Stimulated activated CD8-positive, alpha-beta memory T cell treated with anti-CD3 and anti-CD28 coated beads, Interleukin-4, amount 100 ng/mL, for 1 hour (primary cell): ENCODE measurements at places on chromosomes 1 and 21.

DNA sequence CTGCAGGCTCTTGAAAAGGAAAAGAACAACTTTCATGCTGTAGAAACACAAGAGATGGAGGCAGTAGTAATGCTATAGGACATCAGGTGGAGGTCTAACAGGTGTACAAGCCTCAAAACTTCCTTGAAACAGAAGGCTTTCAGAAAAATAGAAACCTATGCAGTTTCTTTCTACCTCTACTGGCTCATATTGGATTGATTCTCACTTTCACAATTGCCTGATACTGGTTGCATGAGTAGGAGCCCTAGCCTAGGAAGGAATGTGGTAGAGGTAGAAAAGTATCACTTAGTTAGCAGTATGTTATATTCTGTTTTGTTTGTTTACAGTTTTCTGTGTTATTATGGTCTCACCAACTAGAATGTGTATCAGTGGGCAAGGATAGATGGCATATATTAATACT lies 175.4 kb upstream of the GORAB start:
- DNase-seq: no peak

DNA sequence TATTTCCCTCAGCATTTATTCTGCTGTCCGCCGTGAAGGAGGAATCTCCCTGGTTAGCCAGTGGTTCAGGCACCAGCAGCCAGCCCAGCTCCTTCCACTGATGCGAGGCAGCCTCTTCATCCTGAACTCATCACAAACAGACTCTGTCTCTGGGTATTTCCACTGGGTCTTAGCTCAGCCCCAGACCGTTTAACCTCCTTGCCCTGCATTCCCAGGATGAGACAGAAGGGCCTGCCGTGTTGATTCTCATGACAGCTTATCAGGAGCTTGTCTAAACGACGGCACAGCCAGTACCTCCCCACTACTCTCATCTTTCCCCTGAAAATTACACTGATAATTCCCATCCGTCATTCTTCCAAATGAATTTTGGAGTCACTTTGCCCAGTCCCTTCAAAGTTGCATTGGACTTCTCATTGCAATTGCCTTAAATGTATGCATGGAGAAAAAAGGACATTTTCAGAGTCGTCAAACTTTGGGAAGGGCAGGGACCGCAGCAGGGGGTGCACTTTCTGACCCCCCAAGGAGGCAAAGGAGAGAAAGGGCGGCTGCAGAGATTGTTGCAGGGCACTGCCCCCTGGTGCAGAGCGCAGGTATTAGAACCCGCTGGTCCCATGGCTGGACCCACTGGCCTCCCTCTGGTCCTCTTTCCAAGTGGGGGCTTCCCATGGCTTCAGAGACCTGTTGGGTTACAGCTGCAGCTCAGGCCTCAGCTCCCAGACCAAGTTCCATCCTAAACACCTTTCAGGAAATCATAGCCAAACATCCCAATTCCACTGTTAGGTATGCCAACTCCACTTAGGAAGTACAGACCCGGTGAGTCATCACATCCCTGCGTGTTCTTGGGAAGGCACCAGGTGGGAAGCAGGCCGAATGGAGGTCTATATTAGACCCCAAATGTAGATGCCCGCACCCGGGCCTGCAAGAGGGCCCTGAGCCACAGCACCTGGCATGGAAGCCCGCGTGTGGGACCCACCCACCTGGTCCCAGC lies 3.7 kb upstream of the MEGF6 start:
- DNase-seq: no peak

- DNase-seq: no peak
Observed at GRCh38 chr1:183306317-183307042, 111.7 kb downstream of the NMNAT2 start.

DNA sequence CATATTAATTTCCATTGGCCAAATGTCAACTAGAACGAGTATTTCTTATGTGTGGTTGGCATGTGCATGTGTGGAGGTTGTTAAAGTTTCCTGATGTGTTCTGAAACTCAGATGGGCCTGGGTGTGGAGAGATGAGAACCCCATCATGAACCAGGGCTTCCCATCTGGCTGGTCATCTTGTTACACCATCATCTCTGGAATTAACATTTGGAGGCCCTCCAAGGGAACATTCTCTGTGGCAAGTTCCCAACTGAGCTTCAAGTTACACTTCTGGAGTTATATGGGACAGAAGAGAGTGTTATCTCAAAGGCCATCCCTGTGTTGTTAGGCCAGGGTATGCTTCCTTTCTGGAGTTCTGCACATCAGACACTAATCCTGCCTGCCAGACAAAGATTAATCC lies 183.6 kb downstream of the TTLL7 start:
- DNase-seq: no peak

GRCh38 chr1:29685387-29685786 lies 449.1 kb downstream of the PTPRU start:
- DNase-seq: no peak

- DNase-seq: no peak
Observed at GRCh38 chr1:17121881-17122280, 2.6 kb upstream of the PADI2 start.

GRCh38 chr1:161046605-161047228 lies 940 bp upstream of the USF1 start:
- DNase-seq: no peak

- no peak for DNase-seq
Observed at GRCh38 chr1:109891930-109892329, 18.7 kb upstream of the CSF1 start.

DNA sequence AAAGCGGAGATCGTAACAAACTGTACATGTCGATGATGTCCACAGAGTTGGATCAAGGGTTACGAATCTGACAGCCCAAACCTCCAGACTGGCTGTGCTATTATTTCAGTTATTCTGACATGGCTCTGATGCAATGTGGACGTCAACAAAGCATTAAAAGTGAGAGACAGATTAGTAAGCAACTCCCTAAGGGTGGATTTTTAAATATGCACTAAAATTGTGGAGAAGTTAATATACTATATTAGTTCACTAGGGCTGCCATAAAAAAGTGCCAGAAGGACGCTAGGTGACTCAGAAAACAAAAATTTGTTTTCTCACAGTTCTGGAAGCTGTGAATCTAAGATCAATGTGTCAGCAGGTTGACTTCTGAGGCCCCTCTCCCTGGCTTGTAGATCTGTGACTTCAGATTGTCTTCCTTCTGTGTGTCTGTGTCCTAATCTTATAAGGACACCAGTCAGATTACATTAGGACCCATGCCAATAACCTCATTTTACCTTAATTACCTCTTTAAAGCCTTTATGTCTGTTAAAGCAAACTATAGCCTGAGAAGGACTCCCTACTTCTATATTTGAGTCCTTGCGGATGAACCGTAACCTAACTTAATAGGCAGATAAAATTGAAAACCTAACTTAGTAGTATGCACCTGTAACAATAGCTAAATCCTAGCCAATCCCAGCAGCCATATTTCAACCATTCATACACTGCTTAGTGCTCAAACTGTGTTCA lies 66.0 kb upstream of the BACH1 start:
- DNase-seq: no peak

GRCh38 chr1:34822202-34822601 lies 29.4 kb downstream of the GJA4 start:
- DNase-seq: no peak

- no peak for DNase-seq
Observed at GRCh38 chr1:85983316-85983715, 173.3 kb downstream of the COL24A1 start.

DNA sequence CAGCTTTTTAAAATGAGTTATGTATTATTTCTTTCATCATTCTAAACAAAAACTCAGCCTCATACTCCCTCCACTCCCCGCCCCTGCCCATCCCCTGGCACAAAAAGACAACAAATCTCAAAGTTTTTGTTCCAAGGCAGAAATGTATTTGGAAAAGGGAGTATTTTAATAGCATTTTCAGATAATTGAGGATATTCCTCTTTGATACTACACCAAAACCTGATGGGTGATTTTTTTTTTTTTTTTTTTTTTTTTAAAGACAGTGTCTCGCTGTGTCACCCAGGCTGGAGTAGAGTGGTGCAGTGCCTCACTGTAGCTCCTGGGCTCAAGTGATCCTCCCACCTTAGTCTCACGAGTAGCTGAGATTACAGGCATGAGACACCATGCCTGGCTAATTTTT lies 16.2 kb downstream of the SLC16A1 start:
- DNase-seq: no peak

DNA sequence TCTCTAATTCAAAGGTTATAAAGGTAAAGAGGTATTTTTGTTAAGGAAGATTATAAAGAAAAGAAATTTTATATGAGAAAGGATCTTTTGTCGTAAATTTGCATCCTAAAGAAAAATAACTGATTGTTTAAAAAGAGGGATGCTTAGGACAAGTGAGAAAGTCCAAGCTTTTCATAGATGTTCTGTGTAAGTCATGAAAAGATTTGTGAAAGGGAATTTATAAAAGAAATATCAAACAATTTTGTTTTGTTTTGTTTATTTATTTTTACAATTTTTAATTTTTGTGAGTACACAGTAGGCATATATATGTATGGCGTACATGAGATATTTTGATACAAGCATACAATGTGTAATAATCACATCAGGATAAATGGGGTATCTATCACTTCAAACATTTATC lies 145.2 kb downstream of the ADSS2 start:
- DNase-seq: no peak
